Renal cortex interstitium (tissue), 15 donors: ENCODE measurements at places on chromosomes 7 and 10. TPM values are rescaled to one million over a fixed set of nuclear protein-coding genes. Genes with fewer than 3 reads are reported as not detected.

SLC16A12 gene
- 30.7 TPM for polyA plus RNA-seq

CRHR2 gene
- polyA plus RNA-seq: 0.20 TPM

MSANTD7 gene
- 16.9 TPM for polyA plus RNA-seq

PKD2L1 gene
- 0.10 TPM for polyA plus RNA-seq

EMX2 gene
- polyA plus RNA-seq: 154 TPM

RADIL gene
- 2.8 TPM for polyA plus RNA-seq

RAPGEF5 gene
- polyA plus RNA-seq: 47.0 TPM

MACROH2A2 gene
- 82.9 TPM for polyA plus RNA-seq

ADARB2 gene
- 1.5 TPM for polyA plus RNA-seq

RELN gene
- polyA plus RNA-seq: 12.0 TPM

PRKAR2B gene
- polyA plus RNA-seq: 33.3 TPM

ASIC3 gene
- 1.3 TPM for polyA plus RNA-seq

TEX47 gene
- not detected for polyA plus RNA-seq

AMPH gene
- polyA plus RNA-seq: 16.6 TPM

RASSF4 gene
- polyA plus RNA-seq: 40.8 TPM

ZPBP gene
- 0.30 TPM for polyA plus RNA-seq

HTR5A gene
- polyA plus RNA-seq: not detected

TPK1 gene
- polyA plus RNA-seq: 8.9 TPM

SPDYE5 gene
- polyA plus RNA-seq: 2.5 TPM

SUN3 gene
- 0.58 TPM for polyA plus RNA-seq

PTCD1 gene
- polyA plus RNA-seq: 5.8 TPM

PON3 gene
- polyA plus RNA-seq: 2.3 TPM

TLX1 gene
- not detected for polyA plus RNA-seq

HOXA6 gene
- 48.9 TPM for polyA plus RNA-seq

IFT22 gene
- 71.4 TPM for polyA plus RNA-seq

C10orf62 gene
- polyA plus RNA-seq: 0.27 TPM

FKBP9 gene
- polyA plus RNA-seq: 125 TPM

BTBD16 gene
- 0.73 TPM for polyA plus RNA-seq

WNT2 gene
- 0.76 TPM for polyA plus RNA-seq

LRRC4 gene
- polyA plus RNA-seq: 7.2 TPM
